Calu3 (cell line): ENCODE measurements at places on chromosomes 6 and 20. TPM values are rescaled to one million over a fixed set of nuclear protein-coding genes. Genes with fewer than 3 reads are reported as not detected.

Gene MYB
- 1.5 and 3.1 TPM in 2 replicates for total RNA-seq

- H3K4me3 ChIP-seq: no peak overlapping the region
- H3K4me1 ChIP-seq: no peaks in the 10 kb centered on the region
- H3K27ac ChIP-seq: no peak overlapping the region
These were observed 954.7 kb upstream of the MAN1A1 start for GRCh38 chr6:120304223-120304622.

GRCh38 chr6:33170176-33171015, 21.9 kb downstream of the COL11A2 start:
- H3K27ac ChIP-seq: no peak overlapping the region
- DNase-seq: no peak
- no peak overlapping the region for H3K4me3 ChIP-seq
- no peaks in the 10 kb centered on the region for H3K36me3 ChIP-seq

- no peak overlapping the region for H3K27ac ChIP-seq
- H3K27me3 ChIP-seq: peaks cover 83% of the 10 kb centered on the region
- H3K4me1 ChIP-seq: no peaks in the 10 kb centered on the region
- DNase-seq: no peak
- no peak overlapping the region for H3K4me3 ChIP-seq
- no peaks in the 10 kb centered on the region for H3K36me3 ChIP-seq
These were observed 85.3 kb upstream of the BHLHE23 start for GRCh38 chr20:63091901-63092659.

DNA sequence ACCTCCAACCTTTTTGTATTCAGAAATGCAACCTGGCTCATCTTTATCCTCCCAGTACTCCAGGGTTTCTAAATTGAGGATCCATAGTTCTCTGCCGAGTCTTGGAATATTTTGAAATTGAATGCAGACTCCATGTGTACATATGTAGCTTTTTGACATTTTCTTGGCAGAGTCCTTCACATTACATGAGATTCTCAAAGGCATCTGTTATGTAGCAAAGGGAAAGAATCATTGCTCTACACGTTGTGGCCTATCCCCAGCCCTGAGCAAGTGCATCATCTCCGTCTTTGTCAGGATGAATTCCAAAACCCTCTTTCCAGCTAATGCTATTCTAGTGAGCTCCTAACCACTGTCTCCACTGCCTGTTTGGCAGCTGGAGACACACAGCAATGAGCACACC, 742.9 kb downstream of the DHX35 start:
- H3K4me1 ChIP-seq: no peaks in the 10 kb centered on the region
- H3K27me3 ChIP-seq: no peaks in the 10 kb centered on the region
- DNase-seq: no peak
- no peaks in the 10 kb centered on the region for H3K36me3 ChIP-seq
- H3K27ac ChIP-seq: no peak overlapping the region
